T1000 (cell line): ENCODE measurements at places on chromosomes 2 and 18.

DNA sequence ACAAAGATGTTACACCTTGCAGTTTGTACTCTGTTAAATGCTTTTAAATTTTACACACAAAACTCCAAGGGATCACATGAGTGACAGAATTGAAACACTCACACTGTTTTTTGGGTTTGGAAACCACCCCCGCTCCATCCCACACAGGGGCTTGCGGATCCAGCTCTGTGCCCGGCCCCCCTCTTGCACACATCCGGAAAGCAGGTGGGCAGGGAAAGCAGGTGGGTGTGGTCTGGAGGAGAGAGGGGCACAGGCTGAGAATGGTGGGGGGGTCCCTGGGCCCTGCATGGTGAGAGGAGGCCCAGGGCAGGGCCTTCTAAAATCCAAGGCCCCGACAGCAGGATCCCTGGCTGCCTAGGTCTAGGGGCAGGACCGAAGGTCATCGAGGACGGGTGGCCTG, 88.5 kb upstream of the HPCAL1 start:
- DNase-seq, result no peak

- no peak for DNase-seq
Measured at GRCh38 chr2:64847930-64848329, 141.3 kb upstream of the SLC1A4 start.

DNA sequence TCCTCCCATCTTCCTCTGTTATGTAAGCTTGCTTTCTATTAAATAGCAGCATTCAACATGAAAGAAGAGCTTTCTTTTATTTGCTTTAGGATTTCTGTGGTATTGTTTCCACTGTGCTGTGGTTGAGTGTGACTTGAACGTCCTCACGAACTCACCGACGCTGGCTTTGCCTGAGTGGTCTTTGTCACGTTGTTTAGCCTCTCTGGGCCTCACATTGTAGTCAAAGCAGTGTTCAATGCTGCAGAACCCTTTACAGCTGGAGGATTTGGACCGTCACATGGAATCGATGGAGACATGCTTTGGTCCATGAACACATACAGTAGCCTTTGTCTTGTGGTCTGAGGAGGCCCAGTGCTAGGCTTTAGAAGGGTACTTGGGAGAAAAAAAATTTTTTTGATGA, 66.3 kb downstream of the TANC1 start:
- DNase-seq, result no peak

DNA sequence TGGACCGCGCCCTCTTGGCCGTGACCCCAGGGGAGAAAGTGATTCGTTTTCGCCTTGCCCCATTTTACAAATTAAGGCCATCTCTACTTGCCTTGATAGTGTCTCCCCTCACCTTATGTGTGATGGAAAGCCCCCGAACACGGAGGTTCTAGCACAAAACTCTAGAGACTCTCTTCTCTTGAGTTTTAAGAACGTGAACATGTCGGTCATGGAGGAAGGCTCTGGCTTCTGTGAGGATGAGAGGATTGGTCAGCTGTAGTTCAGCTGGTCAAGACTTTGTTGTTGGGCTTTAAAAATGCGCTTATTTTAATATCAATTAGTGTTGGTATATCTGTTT, 828 bp downstream of the DYNC1I2 start:
- no peak for DNase-seq

GRCh38 chr18:43876286-43876685, 599.0 kb upstream of the SYT4 start:
- no peak for DNase-seq

GRCh38 chr2:122805346-122805745, 1049.9 kb downstream of the TSN start:
- DNase-seq, result no peak

- DNase-seq, result no peak
Measured at GRCh38 chr2:216621292-216621691, 11.9 kb upstream of the IGFBP2 start.

- DNase-seq, result no peak
Measured at GRCh38 chr2:177705511-177706173, 313.1 kb downstream of the AGPS start.

GRCh38 chr2:222998459-222998858, 53.5 kb upstream of the KCNE4 start:
- no peak for DNase-seq

DNA sequence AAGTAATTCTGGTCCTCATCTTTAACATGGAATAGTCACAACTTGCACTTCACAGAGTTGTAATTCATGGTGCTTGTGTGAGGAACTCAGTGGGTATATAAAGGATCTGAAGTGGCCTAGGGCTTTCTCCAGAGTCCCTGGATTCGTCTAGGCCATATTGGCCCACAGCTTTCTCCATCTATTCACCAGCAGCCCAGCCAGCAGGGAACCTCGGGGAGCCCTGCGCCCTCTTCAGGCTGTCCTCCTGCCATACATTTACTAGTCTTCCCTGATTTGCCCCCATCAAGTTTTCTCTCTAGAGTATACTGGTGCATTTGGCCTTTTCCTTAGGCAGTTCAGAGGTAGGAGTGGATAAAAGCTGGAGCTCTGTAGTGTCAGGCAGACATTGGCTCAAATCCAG, 278.3 kb downstream of the MYCN start:
- DNase-seq, result no peak

- no peak for DNase-seq
Measured at GRCh38 chr2:39631256-39631655, 34.5 kb upstream of the TMEM178A start.

DNA sequence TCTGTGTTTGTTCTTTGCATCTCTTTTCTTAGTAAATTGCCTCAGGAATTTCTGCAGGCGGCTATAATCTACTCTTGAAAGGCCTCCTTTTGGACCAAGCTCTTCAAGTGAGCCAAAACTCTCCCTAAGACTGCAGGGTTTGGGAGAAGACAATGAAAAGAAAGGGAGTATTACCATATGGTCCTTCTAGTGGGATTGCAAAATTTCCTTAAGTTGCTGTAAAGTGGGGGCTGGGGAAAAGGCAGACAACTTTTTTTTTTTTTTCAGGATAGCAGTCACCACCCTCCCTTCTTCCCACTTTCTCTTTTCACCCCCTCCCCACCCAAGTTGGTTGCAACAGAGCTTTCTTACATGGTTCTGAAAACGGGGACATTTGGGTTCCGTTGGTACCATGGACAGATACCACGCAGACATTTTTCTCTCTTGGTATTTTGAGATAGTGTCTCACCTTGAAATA, 183.7 kb downstream of the FHOD3 start:
- no peak for DNase-seq

DNA sequence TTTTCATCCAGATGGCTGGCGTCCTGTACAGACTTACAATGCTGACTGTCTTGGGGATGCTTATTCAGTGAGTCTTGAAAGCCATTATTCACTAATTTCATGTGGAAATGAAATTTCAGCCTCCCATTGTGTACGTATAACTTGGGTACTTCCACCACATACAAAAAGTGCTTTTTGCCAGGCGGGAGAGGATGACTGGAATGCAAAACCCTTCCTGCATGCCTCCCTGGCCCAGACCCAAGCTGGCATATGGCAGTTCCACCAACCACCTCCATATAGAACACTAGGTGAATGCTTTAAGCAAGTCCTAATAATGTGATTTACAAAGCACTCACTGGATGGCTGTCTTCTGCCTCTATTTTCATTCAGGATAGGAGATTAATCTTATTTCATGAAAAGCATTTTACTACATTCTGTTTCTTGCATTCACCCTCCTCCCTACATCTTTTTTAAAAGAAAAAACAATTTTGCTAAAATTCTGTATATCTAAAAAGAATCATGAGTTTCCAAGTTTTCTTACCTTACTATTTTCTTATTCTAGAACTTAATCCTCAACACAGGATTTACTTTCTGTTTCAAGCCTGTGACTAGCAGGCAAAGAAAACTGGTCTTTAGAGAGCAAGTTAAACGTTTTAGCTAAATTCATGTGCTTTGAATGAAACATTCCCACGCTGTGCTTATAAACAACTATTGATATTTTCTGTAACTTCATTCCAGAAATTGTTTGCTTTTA, 327.6 kb downstream of the NCKAP5 start:
- DNase-seq, result no peak

DNA sequence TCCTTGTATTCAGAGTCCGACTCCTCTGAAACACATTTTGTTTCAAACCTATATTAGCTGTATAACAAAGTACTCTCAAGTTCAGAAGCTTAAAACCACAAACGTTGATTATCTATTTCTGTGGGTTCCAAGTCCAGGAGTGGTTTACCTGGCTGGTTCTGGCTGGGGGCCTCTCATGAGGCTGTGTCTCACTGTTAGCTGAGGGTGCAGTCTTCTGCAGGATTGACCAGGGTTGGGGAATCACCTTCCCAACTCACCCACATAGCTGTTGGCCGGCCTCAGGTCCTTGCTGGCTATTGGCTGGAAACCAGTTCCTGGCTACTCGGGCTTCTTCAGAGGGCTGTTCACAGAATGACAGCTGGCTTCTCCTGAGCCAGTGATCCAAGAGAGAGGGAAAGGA, 18.0 kb upstream of the ATIC start:
- no peak for DNase-seq

GRCh38 chr2:64296695-64297346, 152.6 kb upstream of the PELI1 start:
- DNase-seq, result no peak

DNA sequence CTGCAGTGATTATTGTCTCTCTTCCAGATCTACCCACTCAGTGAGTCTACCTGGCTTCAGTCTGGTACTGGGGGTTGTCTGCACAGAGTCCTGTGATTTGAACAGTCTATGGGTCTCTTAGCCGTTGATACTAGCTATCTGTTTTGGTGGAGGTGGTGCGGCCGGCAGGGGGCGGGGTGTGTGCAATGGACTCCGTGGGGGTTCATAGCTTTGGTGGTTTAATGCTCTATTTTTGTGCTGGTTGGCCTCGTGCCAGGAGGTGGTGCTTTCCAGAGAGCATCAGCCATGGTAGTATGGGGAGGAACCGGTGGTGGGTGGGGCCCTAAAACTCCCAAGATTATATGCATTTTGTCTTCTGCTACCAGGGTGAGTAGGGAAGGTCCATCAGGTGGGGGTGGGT, 1120.1 kb upstream of the FAM98A start:
- no peak for DNase-seq

DNA sequence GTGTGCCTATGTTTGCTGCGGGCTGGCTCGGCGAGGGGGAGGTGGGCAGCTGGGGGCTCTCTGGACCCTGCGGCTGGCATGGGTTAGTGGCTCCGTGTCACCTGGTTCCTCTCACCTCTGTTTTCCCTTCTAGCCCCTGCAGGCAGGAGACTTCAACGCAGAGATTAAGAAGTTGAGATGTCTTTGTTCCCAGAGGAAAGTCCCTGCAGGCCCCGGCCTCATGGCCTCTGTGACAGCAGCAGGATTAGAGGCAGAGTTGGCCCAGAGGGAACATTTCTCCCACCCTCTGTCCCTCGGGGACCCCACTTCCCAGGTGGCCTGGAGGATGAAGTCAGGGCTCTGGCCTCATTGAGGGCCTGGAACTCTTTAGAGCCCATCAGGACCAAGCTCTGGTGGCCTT, 56.5 kb downstream of the HPCAL1 start:
- DNase-seq, result no peak

DNA sequence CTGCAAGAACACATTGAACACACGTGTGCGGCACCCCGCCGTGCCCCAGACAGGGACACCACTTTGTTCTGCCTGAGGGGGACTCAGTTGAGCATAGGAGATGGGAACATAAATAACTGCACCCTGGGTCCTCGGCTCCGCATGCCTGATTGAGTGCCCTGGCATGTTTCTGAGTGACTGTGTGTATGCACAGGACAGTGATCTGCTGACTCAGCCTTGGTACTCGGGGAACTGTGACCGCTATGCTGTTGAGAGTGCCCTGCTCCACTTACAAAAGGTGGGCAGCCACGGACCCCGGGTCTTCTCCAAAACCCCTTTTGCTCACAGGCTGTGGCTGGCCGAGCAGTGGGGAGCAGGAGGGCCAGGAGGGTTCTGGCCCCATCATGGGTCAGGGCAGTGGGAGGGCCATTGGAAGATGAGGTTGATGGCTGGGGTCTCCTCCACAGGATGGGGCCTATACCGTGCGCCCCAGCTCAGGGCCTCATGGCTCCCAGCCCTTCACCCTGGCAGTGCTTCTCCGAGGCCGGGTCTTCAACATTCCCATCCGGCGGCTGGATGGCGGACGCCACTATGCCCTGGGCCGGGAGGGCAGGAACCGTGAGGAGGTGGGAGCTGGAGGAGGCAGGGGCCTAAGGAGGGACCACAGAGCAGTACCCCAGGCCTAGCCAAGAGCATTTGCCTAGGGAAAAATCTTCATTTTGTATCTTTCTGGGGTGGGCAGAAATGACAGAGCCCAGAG, 16.9 kb downstream of the SH2D6 start:
- no peak for DNase-seq
